ENCODE measurements at places on chromosomes 11 and 22.
A peak's percentile ranks its signal among the peaks of the same experiment; 100 is the strongest.

- DNase-seq, result no peak
These were observed 86.0 kb downstream of the PPP6R3 start for GRCh38 chr11:68546555-68546954.

DNA sequence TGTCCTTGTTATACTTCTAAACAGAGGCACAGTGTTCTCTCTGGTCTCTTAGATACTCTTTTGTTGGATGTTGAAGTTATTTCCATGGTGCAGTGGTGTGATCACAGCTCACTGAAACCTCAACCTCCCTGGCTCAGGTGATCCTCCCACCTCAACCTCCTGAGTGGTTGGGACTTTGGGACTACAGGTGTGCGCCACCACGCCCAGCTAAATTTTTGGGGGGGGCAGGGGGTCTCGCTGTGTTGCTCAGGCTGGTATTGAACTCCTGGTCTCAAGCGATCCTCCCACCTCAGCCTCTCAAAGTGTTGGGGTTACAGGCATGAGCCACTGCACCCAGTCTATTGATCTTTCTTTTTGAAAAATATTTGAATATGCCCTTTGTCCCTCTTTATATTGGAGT lies 14.9 kb downstream of the ZNF74 start:
- DNase-seq, result no peak

GRCh38 chr11:117824571-117825537 lies at the start of gene FXYD2:
Gene FXYD2, minus strand, starts transcription at chr11:117824744. Its CDS starts 66 bp downstream, at chr11:117824678.
- DNase-seq, result no peak

- DNase-seq, result no peak
These were observed 20.9 kb downstream of the TMPRSS13 start for GRCh38 chr11:117908109-117908895.

DNA sequence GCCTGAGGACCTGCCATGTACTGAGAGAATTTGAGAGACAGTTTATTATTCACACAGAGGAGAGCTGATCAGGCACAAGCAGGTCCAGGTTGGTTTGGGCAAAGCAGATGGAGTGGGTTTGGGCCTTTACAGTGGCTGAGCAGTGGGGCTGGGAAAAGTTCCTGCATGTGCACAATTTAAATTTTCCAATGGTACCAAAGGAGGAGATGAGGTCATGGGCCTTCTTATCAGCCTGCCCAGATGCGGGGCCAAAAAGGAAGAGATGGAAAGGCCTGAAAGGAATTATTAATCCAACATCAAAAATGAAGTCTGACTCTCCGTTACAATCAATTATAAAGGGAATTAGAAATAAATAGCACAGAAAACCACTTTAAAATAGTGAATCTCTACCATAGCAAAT lies 367.6 kb downstream of the TMEM135 start:
- no peak for DNase-seq

DNA sequence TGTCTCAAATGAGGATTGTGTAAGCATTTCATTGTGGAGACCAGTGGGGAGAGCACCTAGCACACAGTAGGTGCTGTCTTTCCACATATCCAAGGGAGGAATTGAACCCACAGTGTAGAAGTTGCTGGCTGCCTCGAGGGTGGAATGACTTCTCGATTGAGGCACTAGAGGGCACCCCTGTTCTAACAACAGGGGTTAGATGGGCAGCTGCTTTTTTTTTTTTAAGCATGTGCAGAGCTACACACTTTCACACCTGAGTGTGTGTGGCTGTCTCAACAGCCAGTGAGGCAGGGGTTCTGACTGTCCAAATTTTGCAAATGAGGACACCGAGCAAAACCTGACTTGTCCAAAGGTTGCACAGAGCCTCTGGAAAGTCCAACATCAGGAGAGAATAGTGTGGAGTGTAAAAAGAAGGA lies 118.2 kb upstream of the CRYBB3 start:
- DNase-seq, result no peak

GRCh38 chr11:78541537-78541936 lies 33.1 kb downstream of the NARS2 start:
- no peak for DNase-seq

DNA sequence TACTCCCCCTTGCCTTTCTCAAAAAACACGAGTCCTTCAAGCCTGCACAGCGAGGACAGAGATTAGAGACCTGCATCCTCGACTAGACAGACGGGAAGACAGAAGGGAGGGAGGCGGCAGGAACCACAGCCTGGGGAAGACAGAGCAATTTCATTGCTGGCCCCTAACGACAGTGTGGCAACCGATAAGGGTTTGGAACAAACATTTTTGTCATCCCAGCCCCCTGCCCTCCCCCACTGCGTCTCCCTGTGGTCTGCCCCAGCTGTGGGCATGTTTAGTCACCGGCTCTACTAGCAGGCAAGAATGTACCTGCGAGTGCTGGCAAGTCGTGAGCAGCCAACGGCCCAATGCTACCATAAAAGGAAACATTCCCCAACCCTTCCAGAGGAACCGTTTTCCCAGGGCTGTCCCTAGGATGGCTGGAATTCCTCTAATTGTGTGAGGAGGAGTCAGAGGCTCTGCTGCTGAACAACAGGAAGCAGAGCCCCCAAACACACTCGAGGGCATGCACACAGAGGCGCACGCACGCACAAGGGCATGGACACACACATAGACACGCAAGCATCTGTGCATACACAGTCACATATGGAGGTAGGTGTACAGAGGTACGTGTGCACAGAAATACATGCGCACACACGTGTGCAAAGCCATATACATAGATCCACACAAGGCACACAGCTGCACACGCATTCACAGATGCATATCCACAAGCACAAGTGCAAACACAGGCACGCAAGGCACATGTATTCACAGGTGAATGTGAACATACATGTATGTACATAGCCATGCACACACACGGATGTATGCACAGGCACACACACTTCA lies 58.3 kb downstream of the MYH9 start:
- peak; percentile 94 for DNase-seq

- no peak for DNase-seq
These were observed at the start of gene MS4A6A for GRCh38 chr11:60182541-60183330. Gene MS4A6A, minus strand, starts transcription at chr11:60183083. Its CDS starts 1,356 bp downstream, at chr11:60181727.

- no peak for DNase-seq
These were observed 54.9 kb downstream of the LINC01488 start for GRCh38 chr11:69536406-69536805.

GRCh38 chr11:8717876-8718753 lies 35.5 kb downstream of the RPL27A start:
- no peak for DNase-seq

DNA sequence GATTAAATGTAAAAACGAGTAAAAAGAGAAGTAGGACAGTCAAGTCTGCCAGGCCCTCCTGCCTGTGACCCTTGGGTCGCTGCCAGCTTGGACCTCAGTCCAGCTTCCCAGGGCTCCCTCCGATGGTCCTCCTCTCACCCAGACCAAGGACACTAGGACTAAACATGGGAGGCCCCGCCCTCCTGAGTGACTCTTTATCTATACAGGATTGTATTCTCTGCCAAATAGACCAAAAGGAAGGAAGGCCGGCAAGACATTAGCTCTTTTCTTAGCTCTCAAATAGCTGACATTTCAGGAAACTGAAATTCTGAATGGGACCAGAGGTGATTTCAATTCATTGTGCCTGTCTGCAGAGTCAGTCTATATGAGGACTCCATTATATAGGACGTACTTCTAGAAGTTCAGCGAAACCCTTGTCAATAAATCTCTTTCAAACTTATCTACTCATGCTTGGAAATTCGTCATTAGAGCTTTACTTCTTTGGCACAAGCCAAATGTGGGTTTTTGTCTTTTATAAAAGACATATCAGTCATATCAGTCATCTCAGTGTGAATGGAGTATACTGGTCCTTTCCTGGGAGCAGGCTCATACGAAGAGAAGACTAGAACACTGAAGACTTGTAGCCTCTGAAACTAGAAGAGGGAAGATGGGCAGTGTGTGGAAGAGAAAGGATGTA lies 28.5 kb downstream of the ADORA2A start:
- DNase-seq, result no peak

DNA sequence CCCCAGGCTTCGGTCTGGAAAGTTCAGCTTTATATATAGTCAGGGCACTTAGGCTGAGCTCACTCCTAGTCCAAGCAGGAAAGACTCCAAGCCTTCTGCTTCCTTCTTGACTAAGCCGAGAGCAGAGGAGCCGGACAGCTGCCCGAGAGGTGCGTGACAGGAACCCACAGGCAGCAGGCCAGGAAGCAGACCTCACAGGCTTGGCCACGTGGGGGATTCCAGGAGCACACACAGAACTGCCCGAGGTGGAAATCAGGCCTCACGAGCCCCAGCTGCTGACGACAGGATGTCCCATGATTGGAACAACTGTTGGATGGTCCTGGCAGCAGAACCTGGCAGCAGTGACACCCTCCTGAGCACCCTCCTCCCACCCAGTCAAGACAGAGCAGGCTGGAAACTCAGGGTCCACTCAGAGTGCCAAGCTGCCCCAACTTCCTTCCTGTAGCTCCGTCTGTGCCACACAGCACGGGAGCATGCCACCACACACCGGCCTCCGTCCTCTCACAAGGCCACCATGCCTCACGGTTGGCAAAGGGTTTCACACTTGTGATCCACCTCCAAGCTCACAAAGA lies 5.4 kb downstream of the PLA2G6 start:
- peak; percentile 94 for DNase-seq
